ENCODE measurements at places on chromosomes 5 and 9.

DNA sequence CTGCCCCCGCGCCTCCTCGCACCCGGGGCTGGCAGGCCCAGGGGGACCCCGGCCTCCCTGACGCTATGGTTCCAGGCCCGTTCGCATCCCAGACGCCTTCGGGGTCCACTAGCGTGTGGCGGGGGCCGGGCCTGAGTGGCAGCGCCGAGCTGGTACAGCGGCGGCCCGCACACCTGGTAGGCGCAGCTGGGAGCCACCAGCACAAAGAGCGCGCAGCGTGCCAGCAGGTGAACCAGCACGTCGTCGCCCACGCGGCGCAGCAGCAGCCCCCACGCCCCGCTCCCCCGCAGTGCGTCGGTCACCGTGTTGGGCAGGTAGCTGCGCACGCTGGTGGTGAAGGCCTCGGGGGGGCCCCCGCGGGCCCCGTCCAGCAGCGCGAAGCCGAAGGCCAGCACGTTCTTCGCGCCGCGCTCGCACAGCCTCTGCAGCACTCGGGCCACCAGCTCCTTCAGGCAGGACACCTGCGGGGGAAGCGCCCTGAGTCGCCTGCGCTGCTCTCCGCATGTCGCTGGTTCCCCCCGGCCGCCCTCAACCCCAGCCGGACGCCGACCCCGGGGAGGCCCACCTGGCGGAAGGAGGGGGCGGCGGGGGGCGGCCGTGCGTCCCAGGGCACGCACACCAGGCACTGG lies 548 bp downstream of the TERT start:
- H3K36me3 ChIP-seq, result no peaks in the 10 kb centered on the region
- H3K4me3 ChIP-seq, result peak overlapping the region; percentile 66
- DNase-seq, result peak; percentile 64
- H3K27me3 ChIP-seq, result peaks cover 43% of the 10 kb centered on the region
- H3K4me1 ChIP-seq, result peaks cover 10% of the 10 kb centered on the region

GRCh38 chr5:59937633-59938032 lies 44.1 kb upstream of the PDE4D start:
- no peaks in the 10 kb centered on the region for H3K27me3 ChIP-seq
- no peak overlapping the region for H3K27ac ChIP-seq
- DNase-seq, result no peak
- H3K4me1 ChIP-seq, result no peaks in the 10 kb centered on the region
- H3K4me3 ChIP-seq, result no peak overlapping the region

DNA sequence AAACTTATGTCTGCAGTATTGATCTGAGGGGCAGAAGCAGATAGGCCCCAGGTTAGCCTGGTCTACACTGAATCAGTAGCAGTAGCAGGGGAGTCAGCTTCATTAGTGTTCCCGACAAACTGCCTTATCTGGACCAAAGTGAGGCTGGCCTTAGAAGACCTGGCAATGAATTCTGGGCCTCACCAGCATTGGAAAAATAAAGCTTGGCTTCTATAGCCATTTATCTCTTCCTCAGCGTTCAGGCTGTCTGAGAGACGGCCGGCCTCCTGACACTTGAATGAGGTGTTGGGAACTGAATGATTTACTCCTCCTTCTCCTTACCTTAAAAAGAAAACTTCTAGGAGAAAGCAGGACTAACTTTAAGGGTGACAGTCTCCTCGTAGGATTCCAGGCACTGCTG lies 141.8 kb upstream of the RUSC2 start:
- no peaks in the 10 kb centered on the region for H3K4me1 ChIP-seq
- no peak overlapping the region for H3K27ac ChIP-seq
- H3K27me3 ChIP-seq, result no peaks in the 10 kb centered on the region
- DNase-seq, result no peak
- no peak overlapping the region for H3K4me3 ChIP-seq
- no peaks in the 10 kb centered on the region for H3K36me3 ChIP-seq

GRCh38 chr5:172821340-172821985 lies 12.6 kb upstream of the ERGIC1 start:
- H3K27ac ChIP-seq, result no peak overlapping the region
- H3K36me3 ChIP-seq, result no peaks in the 10 kb centered on the region
- DNase-seq, result no peak
- no peaks in the 10 kb centered on the region for H3K4me1 ChIP-seq
- H3K27me3 ChIP-seq, result no peaks in the 10 kb centered on the region
- no peak overlapping the region for H3K4me3 ChIP-seq

- no peak overlapping the region for H3K4me3 ChIP-seq
- no peaks in the 10 kb centered on the region for H3K36me3 ChIP-seq
- no peak overlapping the region for H3K27ac ChIP-seq
- H3K4me1 ChIP-seq, result peaks cover 16% of the 10 kb centered on the region
- DNase-seq, result peak; percentile 91
These were observed 126.6 kb downstream of the NSG2 start for GRCh38 chr5:174172152-174172551.

DNA sequence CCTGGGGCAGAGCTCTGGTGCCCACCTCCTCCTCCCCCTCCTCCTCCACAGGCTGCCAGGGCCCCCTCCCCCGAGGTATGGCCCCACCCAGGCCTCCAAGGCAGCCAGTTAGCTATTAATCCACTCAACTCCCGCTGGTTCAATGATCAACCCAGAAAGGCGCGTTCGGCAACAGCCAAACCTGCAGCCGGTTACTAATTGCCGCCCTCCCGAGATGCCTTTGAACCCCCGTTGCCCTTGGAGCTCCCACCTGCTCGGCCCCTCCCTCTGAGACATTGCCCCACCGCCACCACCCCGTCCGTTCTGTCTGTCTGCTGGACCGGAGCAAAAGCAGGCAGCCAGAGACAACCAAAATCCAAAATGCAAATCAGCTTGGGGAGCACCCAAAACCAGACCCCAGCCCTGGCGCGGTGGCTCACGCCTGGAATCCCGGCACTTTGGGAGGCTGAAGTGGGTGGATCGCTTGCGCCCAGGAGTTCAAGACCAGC lies 25.8 kb downstream of the NOTCH1 start:
- no peaks in the 10 kb centered on the region for H3K27me3 ChIP-seq
- H3K27ac ChIP-seq, result no peak overlapping the region
- H3K4me3 ChIP-seq, result no peak overlapping the region
- no peaks in the 10 kb centered on the region for H3K36me3 ChIP-seq
- DNase-seq, result no peak

DNA sequence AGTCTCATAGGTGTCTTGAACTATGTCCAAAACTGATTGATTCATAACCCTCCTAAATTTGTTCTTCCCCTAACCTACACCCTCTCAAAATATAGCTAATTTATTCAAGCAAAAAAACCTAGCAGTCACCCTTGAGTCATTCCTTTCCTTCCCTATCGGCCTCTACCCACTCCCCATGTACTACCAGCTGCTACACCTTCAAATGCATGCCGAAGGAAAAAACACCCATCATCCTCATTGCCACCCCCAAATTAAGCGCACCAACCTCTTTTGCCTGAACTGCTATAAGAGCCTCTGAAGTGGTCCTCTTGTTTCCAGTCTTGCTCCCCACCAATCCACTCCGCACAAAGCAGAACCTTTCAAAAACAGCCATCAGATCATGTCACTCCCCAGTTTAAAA lies 12.6 kb downstream of the LIFR start:
- no peak for DNase-seq
- peaks cover 8% of the 10 kb centered on the region for H3K4me1 ChIP-seq

DNA sequence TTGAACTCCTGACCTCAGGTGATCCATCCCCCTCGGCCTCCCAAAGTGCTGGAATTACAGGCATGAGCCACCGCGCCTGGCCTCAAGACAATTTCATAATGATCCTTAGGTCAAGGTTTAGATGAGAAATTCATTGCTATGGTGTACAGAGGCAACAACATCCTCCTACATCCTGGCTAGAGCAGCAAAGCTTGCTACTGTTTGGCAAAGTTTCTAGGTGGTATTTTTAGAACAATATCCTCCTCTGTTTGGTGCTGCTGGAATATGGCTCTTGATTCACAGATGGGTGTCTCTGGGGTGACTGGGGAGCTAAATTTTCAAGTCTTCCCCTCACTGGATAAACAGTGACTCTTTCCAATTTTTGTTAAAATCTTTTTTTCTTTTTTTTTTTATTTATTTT lies 30.6 kb downstream of the CRHBP start:
- no peak overlapping the region for H3K27ac ChIP-seq
- H3K4me3 ChIP-seq, result no peak overlapping the region
- no peaks in the 10 kb centered on the region for H3K27me3 ChIP-seq
- DNase-seq, result no peak

- no peak overlapping the region for H3K4me3 ChIP-seq
- no peak overlapping the region for H3K27ac ChIP-seq
- no peaks in the 10 kb centered on the region for H3K36me3 ChIP-seq
These were observed 25.9 kb downstream of the PSMB7 start for GRCh38 chr9:124389146-124389939.

- H3K4me1 ChIP-seq, result peaks cover 35% of the 10 kb centered on the region
- no peak overlapping the region for H3K4me3 ChIP-seq
- no peaks in the 10 kb centered on the region for H3K27me3 ChIP-seq
- no peak for DNase-seq
- no peak overlapping the region for H3K27ac ChIP-seq
These were observed 313.9 kb downstream of the SPOCK1 start for GRCh38 chr5:137185193-137185592.
